ENCODE measurements at places on chromosomes 1 and 21. TPM values are rescaled to one million over a fixed set of nuclear protein-coding genes. Genes with fewer than 3 reads are reported as not detected.

Gene OR2T2
- total RNA-seq: not detected

- DNase-seq: no peak
Observed at GRCh38 chr21:39628385-39628784, 15.6 kb downstream of the B3GALT5 start.

DNA sequence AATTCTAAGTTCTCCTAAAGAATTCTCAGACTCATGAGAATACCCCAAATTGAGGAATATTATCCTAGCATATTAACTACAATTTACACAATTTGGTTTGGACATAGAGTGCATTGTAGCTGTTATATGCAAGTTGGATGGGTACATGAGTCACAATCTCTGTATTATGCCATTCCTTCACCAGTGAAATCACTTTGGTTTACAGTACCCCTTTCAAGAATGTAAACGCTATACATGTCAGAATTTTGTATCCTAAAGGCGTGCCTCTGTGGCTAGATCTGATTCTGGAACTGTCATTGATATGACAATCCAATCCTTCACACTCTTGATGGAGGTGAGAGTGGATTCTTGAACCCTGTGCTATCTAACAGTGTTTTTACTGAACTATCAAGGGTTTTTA, 6.7 kb upstream of the IL10RB start:
- DNase-seq: no peak

- no peak for DNase-seq
Observed at GRCh38 chr21:41766883-41767605, at the start of gene RIPK4. Gene RIPK4 (minus strand): TSS chr21:41767052. CDS start chr21:41767041, 11 bp downstream.

GRCh38 chr1:208112401-208112800, 131.8 kb downstream of the PLXNA2 start:
- no peak for DNase-seq

DNA sequence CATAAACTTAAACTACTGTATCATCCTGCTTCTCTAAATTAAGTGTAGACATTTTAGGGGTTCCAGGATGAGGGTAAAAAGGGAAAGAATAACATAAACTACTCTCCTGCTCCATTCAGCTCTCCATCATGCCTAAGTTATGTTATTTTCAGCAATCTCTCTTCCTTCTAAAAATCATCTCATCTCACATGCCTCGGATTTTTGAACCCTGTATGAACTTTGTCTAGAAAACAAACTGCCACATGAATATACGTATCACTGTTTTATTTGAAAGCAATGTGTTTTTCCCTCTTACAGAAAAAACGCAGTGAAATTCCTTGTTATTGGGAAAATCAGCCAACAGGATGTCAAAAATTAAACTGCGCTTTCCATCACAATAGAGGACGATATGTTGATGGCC, 32.6 kb downstream of the ZBED6 start:
- no peak for DNase-seq

Gene SPSB1
- 3.8 TPM for total RNA-seq

All from activated naive CD4-positive, alpha-beta T cell treated with anti-CD3 and anti-CD28 coated beads, Interleukin-2, amount 50 U/mL, for 72 hours (primary cell).